Lung microvascular endothelial cell (primary cell): ENCODE measurements at places on chromosomes 6 and 20. TPM values are rescaled to one million over a fixed set of nuclear protein-coding genes. Genes with fewer than 3 reads are reported as not detected.

- no peak for DNase-seq
Observed at GRCh38 chr20:62073323-62073722, 7.6 kb upstream of the TAF4 start.

Gene CRIP3
- not detected in 2 replicates for total RNA-seq

DNA sequence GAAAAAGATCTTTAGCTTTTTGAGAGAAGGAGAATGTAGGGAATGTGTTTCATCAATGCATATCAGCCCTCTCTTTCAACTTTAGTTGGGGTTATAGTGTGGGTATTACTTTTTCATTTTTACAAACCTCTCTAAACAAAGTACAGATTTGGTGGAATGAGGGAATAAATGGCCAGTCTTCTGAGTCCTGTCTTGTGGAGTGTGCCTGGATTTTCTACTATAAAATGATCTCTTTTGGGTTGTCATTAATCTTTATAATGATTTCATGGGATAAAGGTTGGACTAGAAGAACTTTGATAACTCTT, 209.3 kb downstream of the RNF144B start:
- DNase-seq = no peak

Gene CYP21A2
- total RNA-seq = not detected in 2 replicates

DNA sequence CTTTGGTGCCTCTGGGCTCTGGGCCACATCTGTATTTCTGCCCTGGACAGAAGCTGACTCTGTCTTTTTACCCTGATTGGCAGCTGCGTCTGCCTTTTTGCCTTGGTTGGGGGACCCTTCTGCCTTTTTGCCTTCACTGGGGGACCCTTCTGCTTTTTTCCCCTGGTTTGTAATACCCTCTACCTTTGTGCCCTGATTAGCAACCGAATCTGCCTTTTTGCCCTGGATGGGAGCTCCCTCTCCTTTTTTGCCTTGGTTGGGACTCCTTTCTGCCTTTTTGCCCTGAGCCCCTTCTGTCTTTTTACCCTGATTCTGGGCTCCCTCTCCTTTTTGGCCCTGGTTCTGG, 23.4 kb downstream of the RRBP1 start:
- DNase-seq = no peak
